CD8-positive, alpha-beta T cell (primary cell): ENCODE measurements at places on chromosomes 12 and 14.
A peak's percentile ranks its signal among the peaks of the same experiment; 100 is the strongest.

- no peak for DNase-seq
Observed at GRCh38 chr14:96164861-96165490, 39.7 kb upstream of the BDKRB2 start.

DNA sequence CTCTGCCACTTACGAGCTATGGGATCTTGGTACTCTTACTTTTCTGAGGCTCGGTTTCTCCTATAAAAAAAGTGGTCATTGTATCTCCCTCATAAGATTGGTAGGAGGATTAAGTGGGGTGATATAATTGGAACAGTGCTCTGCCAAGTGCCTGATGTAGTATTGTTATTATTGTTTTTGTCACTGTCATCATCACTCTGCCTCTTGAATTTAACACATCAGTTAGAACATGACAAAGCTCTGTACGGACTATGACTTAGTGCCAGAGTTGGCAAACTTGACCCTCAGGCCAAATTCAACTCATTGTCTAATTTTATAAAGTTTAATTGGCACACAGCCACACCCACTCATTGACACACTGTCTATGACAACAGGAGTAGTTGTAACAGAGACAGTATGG, 229.0 kb upstream of the NOS1 start:
- no peak for DNase-seq

DNA sequence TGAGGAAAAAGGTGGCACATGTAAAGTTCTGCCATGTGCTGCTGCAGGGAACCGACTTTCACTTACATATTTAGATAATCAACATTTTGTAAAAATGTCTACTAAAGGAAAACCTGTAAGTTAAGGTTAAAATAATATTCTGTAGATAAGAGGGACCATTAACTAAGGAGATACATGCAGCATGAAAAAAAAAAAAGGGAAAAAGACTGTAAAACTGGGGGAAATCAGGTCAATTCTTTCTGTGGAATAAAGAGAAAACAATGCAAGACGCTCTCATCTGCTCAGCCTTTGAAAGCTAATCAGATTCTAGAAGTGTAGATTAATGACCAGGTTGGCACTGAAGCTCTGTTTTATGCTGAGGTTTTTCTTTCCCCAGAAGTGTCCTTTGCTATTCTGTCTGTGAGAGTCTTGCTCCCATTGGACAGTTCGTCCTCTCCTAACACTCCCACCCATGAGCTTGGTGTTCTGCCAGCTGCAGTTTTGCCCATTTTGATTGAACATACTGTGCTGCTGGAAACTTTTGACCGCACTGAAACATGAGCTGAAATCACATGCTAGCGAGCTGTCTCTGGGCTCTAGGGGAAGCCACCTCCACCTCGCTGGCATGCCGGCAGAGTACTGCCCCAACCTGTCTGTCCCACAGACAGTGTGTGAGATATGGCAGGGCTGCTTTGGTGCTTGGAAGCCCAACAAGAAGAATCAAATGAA, 39.7 kb downstream of the PPTC7 start:
- DNase-seq: no peak

- peak; percentile 8 for DNase-seq
Observed at GRCh38 chr12:57031138-57031725, 14.9 kb upstream of the TAC3 start.

DNA sequence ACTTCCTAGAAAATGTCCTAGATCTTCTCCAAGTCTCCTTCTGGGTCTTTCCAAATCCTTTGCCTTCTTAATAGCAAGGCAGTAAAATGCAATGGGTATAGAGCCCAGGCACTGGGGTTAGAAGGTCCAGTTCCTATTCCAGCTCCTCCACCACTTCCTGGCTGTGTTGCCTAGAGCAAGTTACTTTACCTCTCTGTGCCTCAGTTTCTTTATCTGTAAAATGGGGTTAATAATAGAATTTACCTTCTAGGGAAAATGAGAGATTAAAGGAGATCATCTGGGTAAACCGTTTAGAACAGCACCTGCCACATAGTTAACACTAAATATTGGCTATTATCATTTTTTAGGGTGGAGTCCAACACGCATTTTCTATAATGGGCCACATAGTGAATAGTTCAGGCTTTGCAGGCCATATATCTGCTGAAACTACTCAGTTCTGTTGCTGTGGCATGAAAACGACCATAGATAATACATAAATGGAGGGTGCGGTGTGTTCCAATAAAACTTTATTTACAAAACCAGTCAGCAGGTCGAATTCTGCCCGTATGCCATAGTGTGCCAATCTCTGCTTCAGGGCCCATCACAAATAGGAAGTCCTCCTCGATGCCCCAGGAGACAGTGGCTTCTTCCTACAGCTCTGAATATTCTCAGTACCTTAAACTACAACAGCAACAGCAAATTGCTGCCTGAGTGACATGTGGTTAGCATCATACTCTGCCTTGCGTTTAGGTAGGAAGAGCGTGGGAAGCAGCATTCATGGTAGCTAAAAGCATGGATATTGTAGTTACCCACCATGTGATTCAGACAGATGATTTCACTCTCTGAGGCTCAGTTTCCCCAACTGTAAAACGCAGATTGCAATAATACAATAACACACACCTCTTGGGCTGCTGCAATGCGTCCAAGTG, 60.9 kb downstream of the SVOP start:
- DNase-seq: no peak

DNA sequence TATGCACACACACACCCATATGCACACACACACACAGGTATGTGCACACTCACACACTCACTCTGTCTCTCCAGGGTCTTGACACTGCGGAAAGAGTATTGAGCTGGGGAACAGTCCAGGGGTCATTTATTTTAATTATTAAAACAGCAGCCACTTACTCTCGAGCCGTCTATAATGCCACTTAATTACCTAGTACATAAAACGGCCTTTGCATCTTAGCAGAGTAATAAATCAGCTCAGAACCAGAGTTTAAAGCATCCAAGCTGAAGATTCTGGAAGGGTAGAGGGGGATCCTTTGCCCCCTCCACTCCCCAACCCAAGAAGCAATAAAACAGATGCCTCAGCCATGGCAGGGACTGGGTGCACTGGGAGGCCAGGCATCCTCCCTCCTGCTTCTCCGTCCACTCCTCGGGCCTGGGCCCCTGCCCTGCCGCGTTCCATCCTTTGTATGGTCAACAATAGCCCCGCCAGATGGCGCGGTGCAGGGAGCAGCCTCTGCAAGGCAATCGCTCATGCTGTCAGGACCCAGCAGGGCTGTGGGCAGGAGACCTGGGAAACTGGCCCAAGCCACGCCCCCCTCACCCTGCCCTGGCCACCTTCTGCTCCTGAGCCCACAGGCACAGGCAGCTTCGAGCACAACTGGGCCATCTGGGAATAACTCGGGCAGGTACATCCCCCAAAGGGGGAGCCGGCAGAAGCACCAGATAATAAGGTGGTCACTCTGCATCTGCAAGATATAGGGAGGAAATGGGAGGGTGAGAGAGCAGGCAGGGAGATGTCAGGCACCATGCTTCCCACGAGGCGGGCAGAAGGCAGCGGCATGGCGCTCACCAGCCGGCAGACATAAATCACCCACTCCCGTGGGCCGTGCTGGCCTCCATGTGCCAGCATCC, 40.9 kb downstream of the CCDC85C start:
- DNase-seq: no peak

DNA sequence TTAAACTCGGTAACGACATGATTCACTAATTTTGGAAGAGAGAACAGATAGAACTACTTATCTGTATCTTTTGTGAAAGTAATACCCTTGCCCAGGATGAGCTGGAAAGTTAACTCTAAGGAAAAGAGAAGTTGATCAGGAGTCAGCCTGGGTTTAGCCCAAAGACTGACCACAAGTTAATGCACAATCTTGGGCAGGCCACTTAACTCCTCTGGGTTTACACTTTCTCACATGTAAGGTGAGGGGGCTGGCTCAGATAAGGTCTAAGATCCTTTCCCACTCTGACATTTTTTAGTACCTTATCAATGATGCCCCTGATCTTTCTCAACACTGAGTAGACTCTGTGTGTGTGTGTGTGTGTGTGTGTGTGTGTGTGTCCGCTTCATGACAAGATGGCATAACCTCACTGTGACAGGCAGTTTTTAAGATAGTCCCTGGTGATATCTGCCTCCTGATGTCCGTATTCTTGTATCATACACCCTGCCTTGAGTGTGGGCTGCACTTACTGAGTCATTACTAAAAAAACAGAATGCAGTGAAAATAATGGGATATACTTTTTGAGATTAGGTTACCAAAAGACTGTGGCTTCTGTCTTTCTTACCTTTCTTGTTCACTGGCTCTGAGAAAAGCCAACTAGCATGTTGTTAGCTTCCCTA, 56.2 kb upstream of the CCDC198 start:
- DNase-seq: no peak

DNA sequence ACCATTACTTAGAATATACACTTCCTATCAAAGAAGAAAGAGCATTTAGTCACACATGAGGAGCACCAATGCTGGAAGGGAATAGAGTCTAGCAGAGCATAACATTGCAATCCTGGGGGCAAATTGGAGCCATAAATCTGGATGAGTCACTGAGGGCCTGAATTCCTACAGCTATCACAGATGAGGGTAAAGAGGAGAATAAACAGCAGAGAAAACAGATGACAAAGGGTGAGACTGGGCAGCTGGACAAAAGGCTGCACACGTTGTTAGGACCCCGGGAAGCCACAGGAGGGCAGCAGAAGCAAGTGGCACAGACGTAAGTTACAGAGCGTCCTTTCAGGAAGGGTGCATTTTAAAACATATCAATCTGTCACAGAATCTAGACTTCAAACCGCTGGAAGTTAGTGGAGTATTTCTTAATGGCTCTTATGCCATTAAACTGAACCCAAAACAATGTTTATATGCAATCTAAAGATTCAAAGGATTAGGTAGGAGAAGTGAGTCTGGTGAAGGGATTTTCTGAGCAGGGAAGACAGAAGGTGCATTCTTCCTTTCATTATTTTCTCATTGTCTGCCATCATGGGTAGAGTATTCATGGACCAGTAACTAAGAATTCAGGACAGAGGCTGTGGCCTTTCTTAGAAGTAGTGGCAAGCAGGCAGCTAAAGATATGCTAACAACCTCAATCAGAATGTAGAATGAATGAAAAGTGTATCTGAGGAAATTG, 159.8 kb upstream of the DAAM1 start:
- peak; percentile 17 for DNase-seq

- DNase-seq: peak; percentile 34
Observed at GRCh38 chr12:614411-614970, 48.8 kb downstream of the NINJ2 start.

DNA sequence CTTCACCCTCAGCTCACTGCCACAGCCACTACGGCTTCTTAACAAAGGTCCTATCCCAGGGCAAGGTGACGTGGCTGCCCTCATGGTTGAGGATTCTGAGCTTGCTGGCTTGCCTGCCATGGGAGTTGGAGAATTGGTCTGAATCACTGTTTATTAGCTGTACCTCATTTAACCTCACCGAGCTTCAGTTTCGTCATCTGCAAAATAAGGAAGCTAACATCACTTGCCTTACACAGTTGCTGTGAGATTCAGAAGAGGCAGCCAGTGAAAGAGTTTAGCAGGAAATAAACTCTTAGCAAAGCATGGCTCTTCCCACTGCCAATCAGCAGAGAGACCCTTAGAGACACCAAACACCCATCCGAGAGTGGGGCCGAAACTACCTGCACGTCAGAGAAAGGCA, 90.1 kb upstream of the KCNA1 start:
- DNase-seq: no peak

DNA sequence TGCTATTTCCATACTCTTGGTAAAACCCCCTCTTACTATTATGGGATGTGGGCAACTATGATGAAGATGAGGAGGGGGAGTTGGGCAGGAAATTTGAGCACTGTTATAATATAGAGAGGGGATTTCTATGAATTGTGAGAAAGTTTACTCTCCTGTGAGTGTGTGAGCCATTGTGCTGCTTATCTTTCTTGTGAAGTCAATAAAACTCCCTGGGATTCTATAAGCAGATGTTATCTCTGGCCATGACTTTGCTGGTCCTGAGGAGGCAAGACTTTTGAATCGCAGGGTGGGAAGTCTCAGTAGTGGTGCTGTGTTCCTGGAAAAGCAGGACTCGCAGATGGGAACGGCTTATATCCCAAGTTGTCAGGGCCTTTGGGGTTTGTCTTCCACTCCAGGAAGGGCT, 62.2 kb downstream of the EMP1 start:
- DNase-seq: no peak

DNA sequence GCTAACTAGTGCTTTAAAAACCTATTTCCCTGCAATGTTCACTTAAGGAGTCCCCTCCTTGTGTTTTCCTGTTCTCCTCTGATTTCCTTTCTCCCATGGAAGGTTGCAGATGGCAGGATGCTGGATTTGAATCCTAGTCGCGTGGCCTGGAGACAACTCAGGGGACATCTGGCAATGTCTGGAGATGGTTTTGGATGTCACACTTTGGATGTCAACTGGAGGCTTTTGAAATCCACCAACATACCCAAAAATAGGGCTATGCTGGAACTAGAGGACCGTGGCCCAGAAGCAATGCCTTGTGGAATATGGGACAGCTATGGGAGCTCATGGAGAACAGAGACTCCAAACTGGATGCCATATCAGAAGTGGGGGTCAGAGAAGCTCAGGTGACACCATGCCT, 95.8 kb upstream of the NOS1 start:
- DNase-seq: no peak

GRCh38 chr12:4215229-4216186, 58.1 kb upstream of the CCND2 start:
- peak; percentile 21 for DNase-seq

DNA sequence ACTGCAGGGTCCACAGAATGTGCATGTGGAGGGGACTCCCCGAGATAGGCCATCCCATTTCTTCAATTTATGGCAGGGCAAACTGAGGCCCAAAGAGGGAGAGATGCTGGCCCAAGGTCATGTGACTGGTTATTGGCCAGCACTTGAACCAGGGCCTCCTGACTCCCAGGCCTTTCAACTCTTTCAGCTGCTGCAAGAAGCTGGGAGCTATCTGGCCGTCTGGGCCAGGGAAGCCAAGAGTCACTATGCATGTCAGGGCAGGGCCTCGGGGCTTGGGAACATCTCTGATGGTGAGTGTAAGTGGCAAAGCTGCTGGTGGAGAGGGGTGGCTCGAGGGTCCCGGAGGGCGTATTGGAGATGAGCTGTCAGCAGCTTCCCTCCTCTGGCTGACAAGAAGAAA, 9.5 kb upstream of the LTBP2 start:
- no peak for DNase-seq

DNA sequence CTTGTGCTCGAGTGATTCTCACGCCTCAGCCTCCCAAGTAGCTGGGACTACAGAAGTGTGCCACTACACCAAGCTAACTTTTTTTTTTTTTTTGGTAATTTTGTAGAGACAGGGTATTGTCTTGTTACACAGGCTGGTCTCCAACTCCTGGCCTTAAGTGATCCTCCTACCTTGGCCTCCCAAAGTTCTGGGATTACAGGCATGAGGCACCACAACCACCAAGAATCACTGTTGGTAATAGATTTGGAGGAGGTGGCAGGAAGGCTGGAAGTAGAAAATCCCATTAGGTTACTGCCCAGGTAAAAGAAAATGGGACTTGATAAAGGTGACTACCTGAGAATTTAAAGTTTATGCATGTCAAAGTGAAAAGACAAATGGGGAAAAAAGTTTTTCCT, 1.4 kb upstream of the CDCA4 start:
- DNase-seq: no peak

DNA sequence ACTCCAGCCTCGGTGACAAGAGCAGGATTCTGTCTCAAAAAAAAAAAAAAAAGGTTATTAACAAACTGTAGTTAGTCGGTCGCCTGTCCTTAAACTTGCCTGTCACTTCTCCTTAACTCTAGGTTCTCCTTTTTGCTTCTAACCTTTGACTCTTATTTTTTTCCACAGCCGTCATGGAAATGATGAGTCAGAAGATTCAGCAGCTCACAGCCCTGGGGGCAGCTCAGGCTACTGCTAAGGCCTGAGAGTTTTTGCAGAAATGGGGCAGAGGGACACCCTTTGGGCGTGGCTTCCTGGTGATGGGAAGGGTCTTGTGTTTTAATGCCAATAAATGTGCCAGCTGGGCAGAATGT, 418 bp upstream of the MYG1 start:
- DNase-seq: peak; percentile 18
